ENCODE measurements at places on chromosomes 6 and 20.
A peak's percentile ranks its signal among the peaks of the same experiment; 100 is the strongest.

DNA sequence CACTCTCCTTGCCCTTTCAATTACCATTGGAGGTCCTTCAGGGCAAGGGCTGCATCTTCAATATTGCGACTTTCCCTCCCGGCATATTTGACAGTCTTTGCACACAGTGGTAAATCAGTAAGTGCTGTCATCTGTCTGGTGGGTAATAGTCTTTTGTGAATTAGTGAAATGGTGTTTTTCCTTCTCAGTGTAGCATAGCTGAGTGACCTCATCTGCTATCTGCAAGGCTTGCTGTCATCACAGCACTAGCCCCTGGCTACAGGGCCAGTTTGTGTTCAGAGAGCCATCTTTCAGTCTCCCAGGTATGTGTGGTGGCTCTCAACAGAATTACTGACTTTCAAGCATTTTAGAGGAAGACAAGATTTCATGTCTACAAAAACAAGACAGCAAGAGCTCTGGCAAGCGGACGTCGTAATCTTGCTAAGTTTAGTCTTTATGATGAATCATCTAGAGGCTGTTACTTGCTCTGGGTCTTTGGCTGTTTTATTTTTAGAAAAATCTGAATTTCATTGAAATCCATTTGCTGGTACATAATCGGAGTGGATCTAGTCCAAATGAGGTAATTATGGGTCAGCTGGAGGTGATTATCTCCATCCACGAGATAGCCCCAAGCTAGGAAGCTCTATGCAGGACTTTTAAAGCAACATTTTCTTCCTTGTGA lies 528.9 kb downstream of the EPM2A start:
- no peak for DNase-seq

GRCh38 chr6:117459204-117459944 lies 23.1 kb upstream of the DCBLD1 start:
- no peak for DNase-seq

DNA sequence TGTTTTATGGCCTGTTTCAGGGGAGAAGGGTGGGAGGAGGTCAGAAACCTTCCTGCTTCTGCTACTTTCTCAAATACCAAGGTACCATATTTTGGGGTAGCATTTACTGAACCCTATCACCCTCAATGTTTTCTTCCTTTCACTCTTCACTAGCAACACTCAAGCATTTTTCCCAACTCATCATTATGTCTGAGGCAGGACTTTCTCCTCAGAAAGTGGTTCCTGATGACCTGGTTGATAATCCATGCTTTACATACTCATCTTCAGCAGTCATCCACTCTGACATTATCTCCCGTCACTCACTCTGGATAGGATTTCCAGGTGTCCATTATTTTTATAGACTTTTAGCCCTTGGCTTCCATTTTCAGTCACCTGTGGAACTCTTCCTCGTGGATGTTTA lies 21.1 kb downstream of the ZNF292 start:
- DNase-seq = no peak

DNA sequence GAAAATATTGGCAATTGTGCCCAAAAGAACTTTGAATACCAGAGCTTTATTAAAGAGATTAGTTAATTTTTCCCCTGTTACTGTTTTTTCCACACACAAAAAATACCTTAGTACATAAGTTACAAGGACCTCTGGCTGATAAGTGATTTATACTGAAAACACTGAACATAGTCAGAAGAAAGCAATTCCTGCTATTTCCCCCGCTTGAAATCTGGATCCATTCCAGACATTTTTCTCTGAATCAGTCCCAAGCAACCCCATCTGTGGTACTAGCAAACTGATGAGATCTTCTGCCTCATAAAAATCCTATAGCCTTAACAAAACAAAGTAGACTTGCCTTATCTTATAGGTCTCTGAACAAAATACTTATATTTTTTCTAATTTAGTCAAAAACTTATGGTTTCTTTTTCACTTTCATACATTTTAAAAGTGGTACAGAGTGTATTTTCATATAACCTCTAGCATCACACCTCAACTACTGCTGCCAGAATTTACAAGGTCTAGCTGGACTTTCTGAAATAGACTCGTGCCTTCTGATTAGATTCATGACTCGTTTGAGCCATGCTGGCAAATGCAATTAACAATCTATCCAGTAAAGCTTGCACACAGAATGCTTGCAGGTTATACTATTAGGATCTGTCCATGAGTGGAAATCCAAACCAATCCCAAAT lies 111.9 kb downstream of the TBX18 start:
- peak; percentile 38 for DNase-seq

DNA sequence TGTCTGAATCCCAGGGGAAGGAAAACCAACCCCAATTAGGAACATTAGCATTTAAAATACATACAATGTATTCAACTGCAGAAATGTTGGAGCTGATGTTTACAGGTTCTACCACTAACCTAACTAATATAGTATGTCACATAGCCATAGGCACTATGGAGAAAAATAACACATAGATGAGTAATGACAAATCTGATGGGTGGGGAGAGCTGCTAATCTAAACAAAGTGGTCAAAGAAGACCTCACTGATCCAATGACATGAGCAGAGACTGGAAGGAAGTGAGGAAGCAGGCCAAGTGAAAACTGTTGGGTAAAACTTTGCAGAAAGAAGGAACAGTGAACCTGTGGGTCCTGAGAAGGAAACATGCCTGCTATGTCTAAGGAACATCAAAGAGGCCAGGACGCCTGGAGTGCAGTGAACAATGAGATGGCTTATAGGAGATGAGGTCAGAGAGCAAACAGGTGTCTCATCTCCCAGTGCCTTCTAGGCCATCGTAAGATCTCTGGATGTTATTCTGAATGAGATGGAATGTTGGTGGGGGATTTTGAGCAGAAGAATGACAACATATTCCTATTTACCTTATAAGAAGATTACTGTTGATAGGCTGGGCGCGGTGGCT lies 135.7 kb downstream of the ALDH8A1 start:
- no peak for DNase-seq

GRCh38 chr20:46253391-46253790 lies 54.9 kb downstream of the CDH22 start:
- no peak for DNase-seq
